ENCODE measurements at places on chromosomes 5 and 9.

GRCh38 chr9:126205845-126206498 lies 120.7 kb upstream of the MVB12B start:
- DNase-seq = no peak

- DNase-seq = no peak
Observed at GRCh38 chr5:123178683-123179082, 89.6 kb downstream of the PRDM6 start.

DNA sequence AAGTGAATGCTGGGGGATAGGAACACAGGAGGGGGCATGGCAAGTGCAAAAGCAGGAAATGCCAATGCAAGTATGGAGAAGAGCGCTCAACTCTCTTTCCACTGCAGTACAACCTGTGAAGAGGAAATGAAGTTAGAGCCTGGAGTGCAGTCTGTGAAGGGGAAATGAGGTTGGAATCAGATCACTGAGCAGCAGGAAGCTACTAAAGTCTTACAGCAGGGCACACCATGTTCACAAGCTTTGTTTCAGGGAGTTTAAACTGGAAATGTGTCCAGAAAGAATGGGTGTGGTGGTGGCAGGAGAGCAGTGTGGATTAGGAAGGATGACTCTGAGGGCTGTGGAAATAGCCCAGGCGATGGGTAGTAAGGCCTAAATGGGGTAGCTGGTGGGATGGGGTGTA lies 15.4 kb downstream of the ARHGEF37 start:
- DNase-seq = peak; percentile 20

DNA sequence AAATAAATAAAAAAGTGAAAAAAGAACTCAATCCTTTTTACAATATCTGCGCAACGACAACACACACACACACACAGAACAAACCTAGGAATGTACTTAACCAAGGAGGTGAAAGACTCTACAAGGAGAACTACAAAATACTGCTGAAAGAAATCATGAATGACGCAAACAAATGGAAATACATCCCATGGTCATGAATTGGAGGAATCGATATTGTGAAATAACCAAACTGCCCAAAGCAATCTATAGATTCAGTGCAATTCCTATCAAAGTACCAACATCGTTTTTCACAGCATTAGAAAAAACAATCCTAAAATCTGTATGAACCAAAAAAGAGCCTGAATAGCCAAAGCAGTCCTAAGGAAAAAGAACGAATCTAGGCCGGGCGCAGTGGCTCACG lies 29.9 kb upstream of the NRARP start:
- DNase-seq = no peak

- no peak for DNase-seq
Observed at GRCh38 chr5:140169410-140169809, 5.6 kb upstream of the CYSTM1 start.

DNA sequence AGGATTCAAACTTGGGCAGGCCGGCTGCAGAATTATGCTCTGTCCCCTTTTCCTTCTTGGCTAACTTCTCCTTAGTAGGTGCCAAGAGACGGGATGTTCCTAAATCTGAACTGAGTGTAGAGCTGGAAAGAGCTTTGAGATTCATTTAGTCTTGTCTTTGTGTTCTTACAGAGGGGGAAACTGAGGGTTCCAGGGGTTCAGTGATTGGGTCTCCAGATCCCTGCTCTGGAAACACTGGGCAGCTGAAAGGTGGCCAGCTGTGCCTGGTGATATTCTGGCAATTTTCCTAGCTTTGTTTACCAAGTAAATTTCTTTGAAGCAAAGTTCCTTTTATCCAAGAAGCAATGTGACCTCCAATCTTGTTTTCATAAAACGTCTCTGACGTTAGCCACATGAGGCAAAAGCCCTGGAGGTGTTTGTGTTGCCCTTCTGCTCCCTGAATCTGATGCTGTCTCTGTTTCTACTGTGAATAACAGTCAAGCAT lies 288.7 kb downstream of the ZSWIM6 start:
- DNase-seq = no peak

- no peak for DNase-seq
Observed at GRCh38 chr5:174094857-174095606, 49.5 kb downstream of the NSG2 start.

- no peak for DNase-seq
Observed at GRCh38 chr9:69175486-69175885, 1.4 kb downstream of the TJP2 start.

GRCh38 chr5:107389775-107390148 lies 281.0 kb downstream of the EFNA5 start:
- DNase-seq = peak; percentile 0

- DNase-seq = no peak
Observed at GRCh38 chr5:15074651-15075050, 203.1 kb upstream of the ANKH start.

DNA sequence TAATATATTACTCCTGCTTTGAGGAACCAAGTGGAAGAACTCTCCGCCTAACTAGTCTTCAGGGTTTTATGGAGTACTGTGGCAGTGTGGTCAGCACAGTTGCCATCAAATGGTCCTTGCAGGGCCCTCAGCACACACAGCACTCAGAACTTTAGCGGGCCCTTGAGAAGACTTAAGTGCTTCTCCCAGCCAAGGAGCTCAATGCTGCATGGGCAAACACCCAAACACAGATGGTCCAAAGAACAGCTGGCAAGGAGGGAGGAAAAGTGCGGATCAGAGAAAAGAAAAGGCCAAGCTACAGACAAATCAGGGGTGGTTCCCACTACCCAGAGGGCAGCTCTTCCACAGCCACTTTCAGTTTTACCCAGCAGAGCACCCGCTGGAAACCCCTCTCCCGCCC lies 98.6 kb downstream of the SPOCK1 start:
- DNase-seq = no peak

DNA sequence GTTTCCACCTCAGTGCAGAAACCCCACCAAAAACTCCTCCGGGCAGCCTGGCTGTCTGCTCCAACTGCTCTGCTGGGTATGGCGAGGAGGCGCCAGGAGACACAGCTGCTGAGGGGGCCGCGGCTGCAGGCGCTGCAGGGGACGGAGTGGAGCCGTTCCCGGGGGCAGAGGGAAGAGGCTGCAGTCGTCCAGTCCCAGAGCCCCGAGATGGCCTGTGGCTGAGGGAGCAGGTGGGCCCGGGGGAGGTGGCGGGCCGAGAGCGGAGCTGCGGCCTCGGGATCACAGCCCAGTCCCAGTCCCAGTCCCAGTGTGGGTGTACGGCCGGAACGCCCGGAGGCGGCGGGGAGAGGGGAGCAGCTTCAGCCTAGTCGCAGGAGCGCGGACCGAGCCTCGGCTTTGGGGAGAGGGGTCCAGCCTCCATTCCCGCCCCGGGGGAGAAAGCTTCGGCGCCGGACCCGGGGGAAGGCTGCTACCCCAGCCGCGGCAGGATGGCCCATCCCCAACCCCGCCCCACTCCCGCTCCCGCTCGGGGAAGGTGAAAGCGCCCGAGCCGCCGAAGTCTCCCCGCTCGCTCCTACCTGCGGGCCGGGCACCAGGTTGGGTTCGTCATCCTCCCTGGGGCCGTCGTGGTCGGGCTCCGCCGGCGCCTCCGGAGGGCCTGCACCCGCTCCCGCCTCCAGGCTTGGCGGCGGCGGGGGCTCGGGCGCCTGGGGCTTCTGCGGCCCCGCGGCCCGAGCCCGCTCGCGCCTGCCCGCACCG lies 513 bp downstream of the FAM193B start:
- DNase-seq = peak; percentile 27

DNA sequence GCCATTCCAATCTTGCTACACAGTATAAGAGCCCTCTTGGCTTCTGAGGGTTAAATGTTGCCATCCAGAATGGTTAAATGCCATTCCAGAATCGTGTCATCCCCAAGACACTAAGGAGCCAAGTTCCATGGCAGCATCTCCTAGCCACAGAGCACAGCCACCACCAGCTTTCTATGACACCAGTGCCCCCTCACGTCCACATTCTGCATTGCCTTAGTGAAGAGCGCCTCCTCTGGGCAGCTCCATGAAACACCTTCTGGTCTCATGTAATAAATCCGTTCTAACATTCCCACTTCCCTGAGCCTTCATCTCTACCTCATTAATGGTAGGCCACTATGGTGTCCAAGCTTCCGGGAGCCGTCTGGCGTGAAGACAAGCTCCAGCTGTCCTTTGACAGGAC lies 12.4 kb downstream of the CBY3 start:
- peak; percentile 33 for DNase-seq

- DNase-seq = no peak
Observed at GRCh38 chr9:91676046-91676445, 252.4 kb upstream of the NFIL3 start.

- DNase-seq = no peak
Observed at GRCh38 chr5:143319437-143320227, 83.9 kb downstream of the NR3C1 start.

DNA sequence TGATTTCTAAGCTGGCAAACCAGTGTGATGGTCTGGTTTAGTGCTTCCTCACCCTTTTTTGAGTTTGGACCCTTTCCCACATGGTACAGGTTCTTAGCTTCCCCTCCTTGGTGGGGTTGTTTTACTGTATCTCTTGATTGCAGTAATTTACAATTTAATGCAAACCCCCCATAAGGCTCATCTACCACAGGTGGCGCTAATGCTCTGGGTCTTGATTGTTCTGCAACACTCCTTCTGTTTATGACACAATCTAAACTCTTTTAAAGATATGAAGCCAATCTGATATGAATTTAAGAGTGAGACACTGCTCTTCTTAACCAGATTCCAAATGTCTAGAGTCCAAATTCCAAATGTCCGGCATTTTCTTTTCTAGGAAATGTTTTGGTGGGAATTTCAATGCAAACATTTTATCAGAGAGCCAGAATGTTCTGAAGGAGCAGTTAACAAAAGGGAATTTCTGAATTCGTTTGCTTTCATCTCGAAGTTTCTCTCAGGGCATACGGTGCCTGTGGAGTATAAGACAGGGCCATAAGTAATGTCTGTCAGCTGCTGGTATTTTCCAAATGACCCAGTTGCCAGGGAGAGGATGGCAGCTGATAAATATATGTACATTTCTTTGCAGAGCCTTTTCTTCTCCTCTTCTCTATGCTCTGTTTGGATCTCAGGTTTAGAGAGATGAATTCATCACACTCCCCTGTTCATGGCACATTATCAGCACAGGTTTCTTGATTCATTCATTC lies 246.8 kb downstream of the ARHGAP26 start:
- peak; percentile 41 for DNase-seq

DNA sequence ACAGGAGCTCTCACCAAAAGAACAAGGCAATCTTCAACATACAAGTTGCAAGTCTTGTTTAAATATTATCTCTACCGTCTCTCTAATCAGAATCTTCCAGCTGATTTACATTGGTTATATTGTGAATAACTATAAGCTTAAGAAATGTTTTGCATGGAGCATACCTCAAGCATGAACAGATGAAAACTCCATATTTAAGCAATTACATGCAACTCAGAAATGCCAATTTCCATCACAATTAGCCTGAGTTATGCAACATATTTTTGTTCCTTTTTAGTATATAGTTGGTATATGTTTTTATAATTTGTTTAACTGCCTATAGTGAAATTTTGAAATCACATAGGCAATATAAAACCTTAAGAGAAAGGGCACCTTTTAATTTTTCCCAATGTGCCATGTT lies 142.5 kb downstream of the DENND1A start:
- no peak for DNase-seq

DNA sequence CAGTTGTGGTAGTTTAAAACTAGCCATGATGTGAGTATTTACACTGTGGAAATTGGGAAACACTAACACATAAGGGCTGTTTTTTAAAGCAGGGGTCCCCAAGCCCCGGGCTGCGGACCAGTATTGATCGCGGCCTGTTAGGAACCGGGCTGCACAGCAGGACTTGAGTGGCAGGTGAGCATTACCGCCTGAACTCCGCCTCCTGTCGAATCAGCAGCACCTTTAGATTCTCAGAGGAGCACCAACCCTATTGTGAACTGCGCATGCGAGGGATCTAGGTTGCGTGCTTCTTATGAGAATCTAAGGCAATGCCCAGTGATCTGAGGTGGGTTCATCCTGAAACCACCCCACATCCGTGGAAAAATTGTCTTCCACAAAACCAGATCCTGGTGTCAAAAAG lies 127.8 kb downstream of the PCSK5 start:
- DNase-seq = no peak

DNA sequence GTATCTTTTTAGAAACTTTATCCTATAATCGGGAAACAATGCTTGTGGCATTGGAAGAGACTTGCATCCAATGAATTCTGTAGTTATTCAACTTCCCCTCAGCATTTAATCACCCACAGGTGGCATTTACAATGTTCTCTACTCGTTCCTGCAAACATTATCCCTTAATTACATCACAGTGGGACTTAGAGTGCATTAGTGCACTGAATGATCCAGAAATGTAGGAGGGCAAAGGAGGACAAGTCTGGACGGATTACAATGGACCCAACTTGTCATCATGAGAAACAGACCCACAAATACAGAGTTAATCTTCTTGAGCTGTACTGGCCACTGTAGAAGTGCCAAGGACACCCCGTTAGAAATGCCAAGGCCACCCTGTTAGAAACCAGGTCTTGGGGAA lies 129.1 kb downstream of the DOCK8 start:
- DNase-seq = no peak

GRCh38 chr5:89473196-89473595 lies 590.2 kb upstream of the MEF2C start:
- DNase-seq = no peak

DNA sequence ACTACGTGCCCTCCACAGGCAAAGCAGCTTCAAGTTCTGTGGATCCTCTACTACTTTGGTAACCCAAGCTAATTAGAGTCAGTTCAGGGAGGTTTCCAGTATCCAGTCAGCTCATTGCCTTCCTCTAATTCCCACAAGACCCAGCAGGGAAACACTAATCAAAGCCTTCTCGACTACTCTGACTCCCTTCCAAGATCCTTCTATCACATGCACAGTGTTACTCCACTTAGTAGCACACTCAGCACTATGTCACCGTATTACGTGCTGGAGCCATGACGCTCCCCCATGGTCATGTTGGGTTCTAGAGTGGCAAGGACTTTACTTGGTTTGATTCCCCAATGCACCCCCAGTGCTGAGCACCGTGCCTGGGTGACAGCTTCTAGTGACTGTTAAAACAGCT lies 53.0 kb downstream of the DCP2 start:
- no peak for DNase-seq

GRCh38 chr5:170752257-170753215 lies 31.0 kb upstream of the GABRP start:
- no peak for DNase-seq

GRCh38 chr5:177344891-177345290 lies 6.6 kb downstream of the LMAN2 start:
- DNase-seq = no peak

GRCh38 chr9:12923468-12924009 lies 148.7 kb downstream of the LURAP1L start:
- DNase-seq = no peak

- no peak for DNase-seq
Observed at GRCh38 chr5:108661590-108662219, 86.0 kb upstream of the FER start.

GRCh38 chr9:126456441-126457174 lies 130.0 kb downstream of the MVB12B start:
- DNase-seq = no peak

DNA sequence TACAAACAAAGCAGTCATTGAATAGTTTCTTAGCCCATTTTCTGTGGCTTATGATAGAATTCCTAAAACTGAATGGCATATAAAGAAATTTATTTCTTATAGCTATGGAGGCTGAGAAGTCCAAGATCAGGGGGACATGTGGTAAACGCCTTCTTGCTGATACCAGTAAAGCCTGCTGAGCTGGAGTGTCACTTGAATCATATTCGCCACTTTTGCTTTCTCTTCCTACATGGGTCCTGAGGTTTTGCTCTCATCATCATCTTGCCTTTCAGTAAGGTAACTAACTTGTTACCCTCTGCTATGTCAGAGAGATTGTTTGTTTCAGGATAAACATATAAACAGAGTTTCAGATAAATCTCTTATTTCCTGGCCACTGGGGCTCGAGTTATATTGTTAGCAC lies 203.3 kb upstream of the DMRT1 start:
- DNase-seq = no peak
